NCI-H2081 treated with DMSO at 0.1 percent for 48 hours (cell line): ENCODE measurements at places on chromosomes 6 and 20.

- DNase-seq: no peak
Measured at GRCh38 chr20:36773107-36773596, 411 bp downstream of the DSN1 start.

- DNase-seq: no peak
Measured at GRCh38 chr6:15280028-15280427, 34.2 kb downstream of the JARID2 start.

DNA sequence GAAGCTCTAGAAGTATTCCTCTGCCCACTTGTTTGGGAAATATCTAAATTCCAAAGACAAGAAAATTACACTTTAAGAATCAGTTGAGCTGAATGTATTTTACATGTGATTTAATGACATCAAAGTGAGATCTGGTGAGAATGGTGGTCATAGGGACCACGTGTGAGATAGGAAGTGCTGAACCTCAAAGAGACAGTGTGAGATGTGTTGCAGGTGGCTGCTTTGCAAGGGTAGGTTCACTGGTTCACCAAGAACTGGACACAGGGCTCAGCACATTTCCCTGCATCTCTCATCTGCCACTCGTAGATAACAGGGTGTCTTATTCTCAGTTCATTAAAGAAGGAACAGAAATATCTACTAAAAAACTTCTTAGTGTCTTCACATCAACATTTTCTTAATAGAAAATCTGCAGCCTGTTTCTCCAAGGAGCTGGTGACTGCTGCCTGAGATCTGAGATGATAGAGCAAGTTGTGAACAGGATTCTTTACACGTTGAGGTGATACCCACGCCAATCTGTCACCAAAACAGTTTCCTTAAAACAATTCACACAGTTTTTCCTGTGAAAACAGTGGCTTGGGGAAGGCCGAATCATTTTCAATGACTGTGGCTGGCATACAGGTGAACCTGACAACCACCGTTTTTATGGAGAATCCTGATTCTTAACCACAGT is 7.2 kb downstream of the CCR6 start:
- DNase-seq: no peak

DNA sequence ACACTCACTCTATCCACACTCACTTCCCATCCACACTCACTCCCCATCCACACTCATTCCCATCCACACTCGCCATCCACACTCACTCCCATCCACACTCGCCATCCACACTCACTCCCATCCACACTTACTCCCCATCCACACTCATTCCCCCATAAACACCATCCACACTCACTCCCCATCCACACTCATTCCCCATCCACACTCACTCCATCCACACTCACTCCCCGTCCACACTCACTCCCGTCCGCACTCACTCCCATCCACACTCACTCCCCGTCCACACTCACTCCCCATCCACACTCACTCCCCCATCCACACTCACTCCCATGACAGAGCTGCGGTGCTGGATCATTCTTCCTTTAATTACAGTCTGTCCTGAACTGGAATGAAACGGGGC is 17.1 kb downstream of the THBS2 start:
- no peak for DNase-seq

DNA sequence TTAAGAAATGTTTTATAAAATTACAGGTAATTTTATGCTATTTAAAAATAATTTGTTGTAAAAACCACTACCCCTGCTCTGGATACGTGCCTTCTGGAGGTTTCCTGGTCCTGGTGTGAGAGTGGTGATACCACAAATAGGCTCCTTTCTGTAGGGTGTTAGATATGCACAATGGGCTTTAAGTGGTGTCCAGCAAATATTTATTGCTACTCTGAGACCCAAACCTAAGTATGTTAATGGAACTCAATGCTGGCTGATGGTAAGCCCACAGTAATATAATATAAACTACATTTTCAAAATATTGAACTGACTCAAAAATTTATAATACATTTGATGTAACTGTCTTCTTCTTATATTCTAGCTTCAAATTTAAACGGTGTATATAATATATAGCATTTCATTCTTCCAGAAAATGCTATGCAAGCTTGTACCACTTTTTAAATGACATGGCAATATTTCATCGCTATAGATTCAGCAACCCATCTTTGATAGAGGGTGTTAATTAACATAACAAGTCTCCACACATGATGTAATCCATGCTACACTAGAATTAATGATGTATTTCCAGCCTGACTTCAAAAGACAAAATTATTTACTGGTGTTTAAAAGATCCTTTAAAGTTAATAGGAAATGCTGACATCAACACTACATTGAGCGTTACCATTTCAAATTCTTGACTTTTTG is 161.9 kb downstream of the DST start:
- DNase-seq: no peak

GRCh38 chr6:27474172-27474465 is 1.2 kb upstream of the ZNF184 start:
- no peak for DNase-seq

GRCh38 chr6:138991206-138991605 is 3.2 kb upstream of the REPS1 start:
- no peak for DNase-seq

DNA sequence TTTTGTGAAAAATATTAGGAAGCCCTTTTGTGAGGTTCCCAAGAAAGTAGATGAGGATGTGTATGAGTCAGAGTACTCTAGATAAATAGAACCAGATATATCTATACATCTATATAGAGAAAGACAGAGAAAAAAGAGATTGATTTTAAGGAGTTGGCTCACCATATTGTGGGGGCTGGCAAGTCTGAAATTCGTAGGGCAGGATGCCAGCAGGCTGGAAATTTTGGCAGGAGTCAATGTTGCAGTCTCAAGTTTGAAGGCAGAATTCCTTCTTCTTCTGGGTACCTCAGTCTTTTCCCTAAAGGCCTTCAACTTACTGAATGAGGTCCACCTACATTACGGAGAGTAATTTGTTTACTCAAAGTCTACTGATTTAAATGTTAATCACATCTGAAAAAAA is 65.3 kb upstream of the SAMD3 start:
- DNase-seq: no peak

GRCh38 chr20:32570401-32571190 is 14.5 kb downstream of the NOL4L start:
- no peak for DNase-seq

- no peak for DNase-seq
Measured at GRCh38 chr6:15577550-15578171, 85.2 kb downstream of the DTNBP1 start.
